ENCODE measurements at places on chromosomes 2 and 18. TPM values are rescaled to one million over a fixed set of nuclear protein-coding genes. Genes with fewer than 3 reads are reported as not detected.

DNA sequence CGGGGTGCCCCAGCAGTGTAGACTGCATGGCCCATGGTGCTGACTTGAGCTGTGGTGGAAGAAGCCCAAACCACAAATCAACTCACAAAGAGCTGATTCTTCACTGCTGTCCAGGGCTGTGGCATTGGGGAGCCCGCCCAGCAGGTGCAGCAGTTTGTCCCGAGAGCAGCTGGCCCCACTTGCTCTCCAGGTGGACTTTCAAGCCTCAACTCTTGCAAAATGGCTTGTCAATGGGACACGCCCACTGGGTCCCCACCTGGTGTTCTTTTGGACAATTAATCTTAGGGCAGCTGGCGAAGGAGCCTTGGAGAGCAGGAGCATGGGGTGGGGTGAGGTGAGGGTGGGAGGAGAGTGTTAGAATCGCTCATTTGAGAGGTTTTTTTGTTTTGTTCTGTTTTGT is 117.9 kb downstream of the MYCN start:
- DNase-seq, result no peak

- no peak for DNase-seq
Observed at GRCh38 chr18:69002233-69002632, 204.4 kb downstream of the CCDC102B start.

DNA sequence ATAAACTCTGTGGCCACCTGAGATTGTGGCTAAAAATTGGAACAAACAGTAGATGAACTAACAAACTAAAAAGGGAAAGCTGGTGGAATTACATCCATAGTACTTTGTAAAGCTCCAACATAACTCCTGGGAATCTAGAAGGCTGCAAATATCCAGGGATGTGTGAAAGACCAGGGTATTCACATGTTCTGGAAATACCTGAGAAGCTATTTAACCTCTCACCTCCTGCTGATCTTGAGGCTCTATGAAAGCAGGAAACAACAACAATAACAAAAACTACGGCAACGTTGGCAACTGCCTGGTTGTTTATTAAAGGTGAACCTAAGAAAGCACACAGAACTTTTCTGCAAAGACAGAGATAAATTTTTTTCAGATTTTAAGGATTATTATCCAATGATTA is 171.3 kb downstream of the CCDC178 start:
- DNase-seq, result no peak

GRCh38 chr2:226080334-226080733 is 680.8 kb downstream of the NYAP2 start:
- DNase-seq, result no peak

GRCh38 chr2:216858312-216858711 is 1.6 kb downstream of the TNP1 start:
- no peak for DNase-seq

GRCh38 chr2:23465936-23466335 is 81.0 kb downstream of the KLHL29 start:
- DNase-seq, result no peak

GRCh38 chr2:173909846-173910245 is 55.3 kb downstream of the SP3 start:
- DNase-seq, result no peak

GRCh38 chr2:11346023-11346482 is 1.6 kb upstream of the ROCK2 start:
- no peak for DNase-seq

GRCh38 chr2:142642650-142643049 is 234.8 kb upstream of the KYNU start:
- no peak for DNase-seq

DNA sequence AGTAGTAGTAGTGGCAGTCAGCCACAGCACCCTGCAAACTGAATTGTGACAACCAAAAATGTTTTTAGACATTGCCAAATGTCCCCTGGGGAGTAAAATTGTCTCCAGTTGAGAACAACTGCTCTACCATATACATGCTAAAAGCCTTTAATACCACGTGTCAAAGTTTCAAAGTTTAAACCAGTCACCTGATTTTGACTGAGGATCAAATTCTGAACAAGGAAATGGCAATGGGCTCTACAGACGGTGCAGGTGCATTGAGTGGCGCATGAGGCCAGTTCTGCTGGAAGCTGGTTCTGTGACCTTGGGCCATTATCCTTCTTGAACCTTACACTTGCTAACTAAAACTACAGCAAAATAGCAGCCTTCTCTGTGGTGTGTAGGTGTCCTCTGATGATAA is 85.0 kb downstream of the LIPG start:
- DNase-seq, result no peak

DNA sequence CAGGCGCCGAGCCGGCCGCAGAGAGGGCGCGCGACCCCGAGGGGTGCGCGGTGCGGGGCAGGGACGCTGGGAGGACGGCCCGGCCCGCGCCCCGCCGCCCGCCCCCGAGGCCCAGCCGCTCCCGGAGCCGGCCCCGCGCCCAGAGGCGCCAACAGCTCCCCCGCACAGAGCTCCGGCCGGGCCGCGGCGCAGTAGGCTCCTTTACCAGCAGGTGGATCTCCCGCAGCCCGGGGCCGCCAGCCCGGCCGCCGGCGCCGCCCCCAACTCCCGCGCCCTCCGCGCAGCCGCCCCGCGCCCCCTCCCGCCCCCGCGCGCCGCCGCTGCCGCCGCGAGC is 258 bp downstream of the MGAT4A start:
- DNase-seq, result peak; percentile 37

DNA sequence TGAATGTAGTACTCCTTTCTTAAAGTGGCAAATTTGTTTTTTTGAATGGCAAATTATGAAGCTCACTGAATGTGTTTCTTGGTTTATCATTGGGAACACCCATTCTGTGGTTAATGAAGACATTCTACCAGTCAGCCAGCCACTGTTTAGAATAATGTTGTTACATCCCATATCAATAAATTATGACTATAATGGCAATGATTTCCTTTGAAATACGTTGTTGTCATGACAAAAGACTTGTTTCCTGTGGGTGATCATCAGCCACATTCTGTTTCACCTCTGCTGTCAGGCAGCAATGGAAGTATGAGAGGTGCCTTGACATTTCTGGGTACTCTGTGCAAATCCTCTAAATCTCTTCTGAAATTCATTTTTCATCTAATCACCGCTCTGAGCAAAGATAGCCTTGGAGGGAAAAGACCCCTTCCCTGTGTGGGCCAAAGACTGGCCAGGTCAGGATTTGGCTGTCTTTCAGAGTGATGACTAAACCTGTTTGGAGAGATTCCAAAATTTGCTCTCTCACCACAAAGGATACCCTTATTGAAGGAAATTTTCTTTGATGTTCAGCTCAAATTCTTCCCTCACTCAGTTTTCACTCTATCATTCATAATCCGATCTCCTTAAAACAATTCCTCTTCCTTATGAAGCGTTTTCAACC is 869.2 kb downstream of the BCL11A start:
- DNase-seq, result no peak

- no peak for DNase-seq
Observed at GRCh38 chr2:20418519-20418918, 28.4 kb upstream of the RHOB start.

- no peak for DNase-seq
Observed at GRCh38 chr2:113184531-113185230, 10.9 kb downstream of the PSD4 start.

- DNase-seq, result no peak
Observed at GRCh38 chr2:116133381-116133942, 1681.0 kb upstream of the DDX18 start.

- no peak for DNase-seq
Observed at GRCh38 chr18:59063912-59064311, 75.8 kb upstream of the SEC11C start.

- no peak for DNase-seq
Observed at GRCh38 chr2:108923019-108923700, 65.9 kb downstream of the EDAR start.

DNA sequence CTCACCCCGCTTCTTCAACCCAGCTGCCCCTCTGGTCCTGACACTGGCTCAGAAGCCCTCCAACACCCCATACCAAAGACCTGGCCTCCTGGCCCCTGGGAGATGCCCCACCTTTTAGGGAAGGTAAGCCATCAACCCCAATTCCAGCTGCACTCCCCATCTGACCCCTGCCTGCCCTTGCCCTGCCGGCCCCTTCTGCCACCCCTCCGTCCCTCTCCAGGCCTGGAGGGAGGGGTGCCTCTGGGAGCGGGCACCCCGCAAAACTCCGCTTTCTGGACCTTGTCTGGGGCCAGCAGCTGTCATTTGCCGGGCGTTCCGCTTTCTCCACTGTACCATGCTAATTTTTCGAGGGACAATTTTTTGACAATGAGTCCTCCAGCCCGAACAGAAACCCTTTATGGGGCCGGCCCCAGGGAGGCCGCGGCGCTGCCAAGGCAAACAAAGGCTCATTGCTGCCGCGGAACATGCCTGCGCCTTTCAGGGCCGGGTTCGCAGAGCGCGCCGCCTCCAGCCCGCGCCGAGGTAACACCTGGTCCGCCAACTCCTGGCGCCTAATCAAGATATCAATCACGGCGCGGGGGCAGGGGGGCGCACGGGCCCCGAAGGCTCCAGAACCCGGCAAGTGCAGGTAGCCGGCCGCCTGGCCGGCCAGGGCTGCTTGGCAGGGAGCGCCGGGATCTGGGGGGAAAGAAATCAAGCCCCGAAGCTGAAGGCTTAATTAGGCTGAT is 96.0 kb downstream of the INHBB start:
- DNase-seq, result no peak

- DNase-seq, result no peak
Observed at GRCh38 chr2:166784296-166784946, 103.9 kb upstream of the XIRP2 start.

DNA sequence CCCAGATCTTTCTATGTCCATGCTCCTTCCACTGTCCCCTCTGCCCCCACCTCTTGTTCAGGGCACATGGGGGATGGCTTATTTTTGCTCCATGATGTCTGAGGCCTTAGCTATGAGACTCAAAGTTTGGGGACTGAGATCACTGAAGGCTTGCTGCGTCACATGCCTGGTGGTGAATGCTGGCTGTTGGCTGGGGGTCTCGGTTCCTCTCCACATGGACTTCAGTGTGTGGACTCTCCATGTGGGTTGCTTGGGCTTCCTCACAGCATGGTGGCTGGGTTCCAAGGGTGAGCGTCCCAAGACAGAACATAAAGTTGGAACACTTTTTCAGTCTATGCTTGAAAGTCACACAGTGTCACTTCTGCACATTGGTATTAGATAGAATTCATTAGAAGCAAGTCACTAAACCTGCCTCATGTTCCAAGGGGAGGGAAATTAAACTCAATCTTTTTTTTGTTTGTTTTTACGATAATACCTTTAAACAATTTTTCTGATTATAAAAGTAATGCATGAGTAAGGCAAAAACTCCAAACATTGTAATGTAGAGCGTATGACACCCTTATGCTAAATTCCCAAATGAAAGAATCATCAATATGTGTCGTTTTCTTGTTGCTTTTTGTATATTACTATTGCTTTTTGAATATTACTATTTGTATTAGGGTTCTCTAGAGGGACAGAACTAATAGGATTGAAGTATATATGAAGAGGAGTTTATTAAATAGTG is 111.7 kb downstream of the MYCN start:
- DNase-seq, result no peak

DNA sequence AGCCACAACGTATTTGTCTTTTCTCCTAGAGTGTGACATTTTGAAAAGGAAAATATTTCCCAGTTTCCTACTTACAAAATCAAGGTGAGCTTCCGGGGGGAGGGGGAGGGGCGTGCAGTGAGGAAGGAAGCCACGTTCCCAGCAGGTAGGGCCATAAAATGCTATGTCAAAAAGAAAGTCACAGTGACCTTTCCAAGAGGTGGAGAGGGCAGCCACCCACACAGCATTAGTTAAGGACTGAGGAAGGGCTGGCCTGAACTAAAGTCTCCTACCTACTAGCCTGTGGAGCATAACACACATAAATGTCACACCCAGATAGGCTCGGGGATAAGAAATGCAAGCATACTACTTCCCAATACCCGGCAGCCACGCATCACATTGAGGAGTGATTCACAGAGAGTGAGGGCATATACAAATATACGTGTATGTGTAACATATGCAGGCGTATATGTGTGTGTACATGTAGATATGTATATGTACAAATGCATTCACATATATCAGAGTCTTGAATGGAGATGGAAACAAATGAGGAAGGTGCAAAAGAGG is 191.1 kb downstream of the STK39 start:
- DNase-seq, result no peak

GRCh38 chr2:65922030-65922429 is 489.6 kb upstream of the SPRED2 start:
- DNase-seq, result no peak

DNA sequence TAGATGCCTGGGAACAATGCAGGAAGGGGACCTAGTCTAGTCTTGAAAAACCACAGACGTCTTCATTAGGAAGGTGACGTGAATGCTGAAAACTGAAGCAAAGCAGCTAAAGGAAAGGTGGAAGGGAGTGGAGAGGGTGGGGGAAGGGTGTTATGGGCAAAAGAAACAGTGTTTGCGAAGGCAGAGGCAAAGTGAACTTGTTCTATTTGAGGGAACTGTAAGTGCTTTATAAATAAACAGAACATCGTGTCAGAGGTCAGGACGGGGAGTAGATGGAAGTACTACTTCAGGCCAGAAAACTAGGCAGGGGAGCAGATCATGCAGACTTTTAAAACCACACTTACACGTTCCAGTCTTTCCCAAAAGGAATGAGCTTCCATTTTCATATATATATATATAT is 57.8 kb downstream of the FASTKD2 start:
- DNase-seq, result no peak

The IL18R1 gene
- 0.50 TPM for polyA plus RNA-seq

The SDC1 gene
- polyA plus RNA-seq, result 6.8 TPM

The TCF4 gene
- polyA plus RNA-seq, result 105 TPM

The INHBB gene
- 0.90 TPM for polyA plus RNA-seq

The GGCX gene
- polyA plus RNA-seq, result 22.6 TPM

The THOC1 gene
- 47.0 TPM for polyA plus RNA-seq

The RAMP1 gene
- polyA plus RNA-seq, result 55.1 TPM

The GLI2 gene
- polyA plus RNA-seq, result 10.8 TPM

The SLC1A4 gene
- polyA plus RNA-seq, result 10.4 TPM

The CAD gene
- 28.0 TPM for polyA plus RNA-seq

The RNF181 gene
- 49.1 TPM for polyA plus RNA-seq

The RRM2 gene
- 31.8 TPM for polyA plus RNA-seq

Measured in hindlimb muscle (tissue), 1 donor.